Activated CD4-positive, alpha-beta T cell treated with anti-CD3 and anti-CD28 coated beads, Interleukin-2, Interleukin-4, amounts not matched to agents 100 ng/mL and 50 ng/mL, durations not matched to agents 16 hours and 8 hours (primary cell): ENCODE measurements at places on chromosomes 11 and 22.

DNA sequence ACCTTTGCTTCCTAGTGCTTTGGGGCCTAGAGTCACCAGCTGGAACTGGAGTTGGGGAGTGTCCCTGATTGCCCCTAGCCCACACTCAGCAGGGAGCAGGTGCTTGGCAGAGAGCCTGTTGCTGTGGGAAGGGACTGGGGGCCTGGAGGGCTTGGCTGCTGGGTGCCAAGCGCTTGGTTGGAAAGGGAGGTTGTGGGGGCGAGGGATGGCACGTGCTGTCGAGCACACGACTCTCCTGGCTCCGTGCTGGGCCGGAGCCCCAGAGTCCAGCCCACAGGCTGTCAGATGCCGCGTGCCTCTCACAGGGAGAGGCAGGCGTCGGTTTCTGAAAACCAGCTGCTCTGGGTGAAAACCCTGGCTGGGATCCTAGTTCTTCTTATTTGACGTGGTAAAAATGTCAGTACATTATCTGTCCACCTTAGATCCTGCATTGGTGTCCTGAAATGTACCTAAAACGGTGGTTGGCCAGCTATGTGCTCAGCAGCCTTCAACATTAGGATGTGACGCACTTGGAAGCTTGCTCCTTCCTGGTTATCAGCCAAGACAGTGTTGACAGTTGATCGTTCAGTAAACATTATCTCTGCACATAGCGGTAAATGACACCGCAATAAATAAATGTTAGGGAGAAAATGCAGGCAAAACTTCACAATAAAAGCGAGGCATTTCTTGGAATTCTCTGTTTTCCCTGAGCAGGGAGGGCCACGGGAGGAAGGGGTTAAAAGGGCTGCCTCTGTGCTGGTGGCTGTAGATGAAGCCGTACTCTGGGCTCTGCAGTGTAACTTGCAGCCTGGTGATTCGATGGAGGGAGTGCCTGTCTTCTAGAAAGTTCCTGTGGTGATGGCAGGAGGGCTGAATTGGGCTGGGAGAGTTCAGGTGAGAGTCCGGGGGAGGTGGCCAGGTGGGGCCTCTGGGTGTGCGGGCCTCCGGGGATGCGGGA lies 29.2 kb downstream of the GRAMD4 start:
- DNase-seq: no peak

- DNase-seq: no peak
Measured at GRCh38 chr11:116888884-116889549, 51.6 kb upstream of the APOA1 start.

GRCh38 chr11:100095809-100096208 lies 591.3 kb upstream of the ARHGAP42 start:
- no peak for DNase-seq

DNA sequence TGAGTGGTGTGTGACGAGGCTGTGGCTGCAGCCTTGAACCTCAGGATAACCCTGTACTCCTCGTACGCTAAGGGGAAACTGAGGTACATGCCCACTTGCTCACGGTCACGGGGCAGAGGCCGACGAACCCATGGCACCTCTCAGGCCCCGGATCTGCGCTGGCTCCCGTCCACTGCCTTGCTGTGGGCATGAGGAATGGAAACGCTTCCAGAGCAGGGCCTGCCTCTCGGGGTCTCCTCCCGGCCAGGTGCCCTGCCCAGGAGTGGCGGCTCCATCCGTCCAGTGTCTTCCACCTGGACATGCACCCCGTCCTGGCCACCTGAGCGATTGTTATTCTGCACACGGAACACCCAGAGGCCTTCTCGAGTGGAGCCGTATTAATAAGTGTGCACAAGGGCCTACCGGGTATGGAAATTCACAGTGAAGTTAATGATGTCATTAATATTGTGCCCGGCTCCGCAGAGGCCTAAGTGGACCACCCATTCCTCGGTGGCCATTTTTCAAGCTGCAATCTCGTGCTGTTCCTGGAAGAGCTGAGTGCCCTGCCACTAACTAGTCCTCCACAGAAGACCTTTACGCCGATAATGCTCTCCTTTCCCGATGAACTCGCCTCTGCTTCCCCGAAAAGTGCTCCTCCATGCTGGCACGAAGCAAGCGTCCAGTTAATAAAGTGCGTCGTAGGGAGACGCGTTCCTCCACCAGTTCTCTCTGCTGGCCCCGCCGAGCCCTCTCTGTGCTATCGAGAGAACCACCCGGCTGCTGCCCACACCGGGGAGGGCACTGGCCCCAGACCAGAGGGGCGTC lies 927.9 kb downstream of the BRD1 start:
- DNase-seq: no peak

- DNase-seq: peak; percentile 17
Measured at GRCh38 chr11:46808799-46809431, 37.2 kb downstream of the CKAP5 start.

- DNase-seq: no peak
Measured at GRCh38 chr11:64062185-64063039, 26.7 kb downstream of the FLRT1 start.

GRCh38 chr22:25495285-25495684 lies 69.2 kb upstream of the GRK3 start:
- no peak for DNase-seq

DNA sequence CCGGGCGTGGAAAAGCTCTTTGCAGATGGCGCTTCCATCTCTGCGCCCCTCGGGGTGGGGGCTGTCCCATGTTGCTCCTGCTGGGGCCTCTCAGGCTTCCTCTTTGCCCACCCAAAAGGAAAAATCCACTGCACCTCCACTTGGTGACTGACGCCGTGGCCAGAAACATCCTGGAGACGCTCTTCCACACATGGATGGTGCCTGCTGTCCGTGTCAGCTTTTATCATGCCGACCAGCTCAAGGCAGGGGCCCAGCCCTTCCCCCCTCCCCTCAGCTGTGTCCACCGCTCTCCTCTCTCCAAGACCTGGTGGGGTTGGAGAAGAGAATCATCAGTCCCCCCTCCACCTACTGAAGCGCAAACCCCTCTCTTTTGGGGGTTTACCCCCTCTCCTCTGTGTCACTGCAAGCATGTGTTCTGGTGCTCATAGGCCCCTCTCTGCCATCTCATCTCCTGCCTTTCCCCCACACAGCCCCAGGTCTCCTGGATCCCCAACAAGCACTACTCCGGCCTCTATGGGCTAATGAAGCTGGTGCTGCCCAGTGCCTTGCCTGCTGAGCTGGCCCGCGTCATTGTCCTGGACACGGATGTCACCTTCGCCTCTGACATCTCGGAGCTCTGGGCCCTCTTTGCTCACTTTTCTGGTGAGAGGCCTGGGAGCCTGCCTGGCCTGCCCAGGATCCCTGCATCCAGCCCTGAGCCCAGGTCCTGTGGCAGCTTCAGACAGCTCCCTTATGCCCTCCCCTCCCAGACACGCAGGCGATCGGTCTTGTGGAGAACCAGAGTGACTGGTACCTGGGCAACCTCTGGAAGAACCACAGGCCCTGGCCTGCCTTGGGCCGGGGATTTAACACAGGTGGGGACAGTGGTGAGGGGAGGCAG lies 1.8 kb downstream of the LARGE2 start:
- no peak for DNase-seq

GRCh38 chr11:15547685-15548084 lies 433.0 kb downstream of the INSC start:
- DNase-seq: no peak

DNA sequence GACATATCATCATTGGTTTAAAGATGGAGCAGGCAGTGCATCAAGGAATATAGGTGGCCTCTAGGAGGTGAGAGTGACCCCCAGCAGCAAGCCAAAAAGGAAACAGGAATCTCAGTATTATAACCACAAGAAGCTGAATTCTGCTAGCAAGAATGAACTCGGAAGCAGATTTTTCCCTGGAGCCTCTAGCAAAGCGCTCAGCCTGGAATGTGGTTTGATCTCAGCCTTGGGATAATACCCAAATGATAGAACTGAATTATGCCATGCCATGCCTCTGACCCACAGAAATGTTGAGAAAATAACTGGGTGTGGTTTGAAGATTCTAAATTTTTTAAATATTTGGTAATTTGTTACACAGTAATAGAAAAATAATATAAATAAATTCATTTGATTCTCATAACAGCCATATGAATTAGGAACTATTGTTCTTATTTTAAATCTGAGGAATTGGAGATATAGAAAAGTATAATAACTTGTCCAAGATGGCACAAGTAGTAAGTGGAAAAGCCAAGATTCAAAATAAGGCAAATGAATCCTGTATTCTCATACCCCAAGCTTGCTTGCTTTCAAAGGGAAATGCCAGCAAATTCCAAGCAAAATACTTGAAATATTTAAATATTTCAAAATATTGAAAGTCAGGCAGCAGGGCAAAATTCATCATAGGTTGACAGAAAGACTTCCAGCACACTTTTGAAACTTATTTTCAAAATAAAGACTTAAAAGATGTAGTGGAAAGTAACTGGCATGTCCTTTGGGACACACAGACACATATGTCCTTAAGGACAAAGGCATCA lies 567.4 kb downstream of the KCNA4 start:
- DNase-seq: no peak
